ENCODE measurements at places on chromosomes 5 and 9.

DNA sequence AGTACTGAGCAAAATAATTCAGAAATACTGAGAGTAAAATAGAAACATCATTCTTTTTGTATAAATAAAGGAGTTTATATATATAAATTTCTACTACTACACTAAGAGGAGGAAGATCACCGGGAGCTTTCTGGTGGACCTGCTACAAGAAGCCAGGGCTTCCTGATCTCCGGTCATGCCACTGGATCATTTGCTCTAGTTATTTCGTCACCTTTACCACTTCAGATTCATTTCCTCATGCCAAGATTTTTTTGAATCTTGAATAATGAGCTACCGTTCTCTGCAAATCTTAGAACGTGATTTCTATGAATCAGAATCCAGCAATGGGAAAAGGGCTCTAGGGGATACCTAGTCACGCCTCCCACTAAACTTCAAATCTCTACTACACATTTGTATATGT lies 51.9 kb upstream of the TBC1D9B start:
- no peak for DNase-seq
- H3K27me3 ChIP-seq = no peaks in the 10 kb centered on the region
- no peaks in the 10 kb centered on the region for H3K4me1 ChIP-seq

GRCh38 chr9:75087289-75087823 lies 599 bp downstream of the NMRK1 start:
- peak; percentile 87 for DNase-seq
- peak overlapping the region; percentile 94 for H3K4me3 ChIP-seq
- peaks cover 51% of the 10 kb centered on the region for H3K4me1 ChIP-seq

DNA sequence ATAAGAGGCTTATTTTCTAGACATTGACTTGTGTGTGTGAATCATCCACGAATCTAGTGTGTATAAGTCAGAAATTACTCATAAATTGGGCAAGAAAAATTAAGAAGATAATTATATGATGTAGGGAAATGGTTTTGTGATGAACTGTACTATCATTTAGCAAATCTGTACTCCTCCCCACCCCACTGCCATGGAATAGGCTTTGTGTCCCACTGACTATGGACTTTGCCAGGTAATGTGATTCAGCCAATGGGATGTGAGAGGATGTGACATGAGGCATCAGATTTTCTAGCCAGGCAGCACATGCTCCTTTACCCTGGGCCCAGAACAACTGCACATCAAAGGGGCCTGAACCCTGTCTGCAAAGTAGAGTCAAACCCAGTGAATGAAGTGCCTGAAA lies 406.6 kb downstream of the CTNND2 start:
- H3K27me3 ChIP-seq = no peaks in the 10 kb centered on the region
- no peak for DNase-seq
- no peak overlapping the region for H3K27ac ChIP-seq
- H3K36me3 ChIP-seq = no peaks in the 10 kb centered on the region

GRCh38 chr9:19460243-19460642 lies 51.4 kb downstream of the ACER2 start:
- H3K4me3 ChIP-seq = no peak overlapping the region
- peaks cover 19% of the 10 kb centered on the region for H3K4me1 ChIP-seq
- no peak for DNase-seq
- H3K27ac ChIP-seq = no peak overlapping the region

DNA sequence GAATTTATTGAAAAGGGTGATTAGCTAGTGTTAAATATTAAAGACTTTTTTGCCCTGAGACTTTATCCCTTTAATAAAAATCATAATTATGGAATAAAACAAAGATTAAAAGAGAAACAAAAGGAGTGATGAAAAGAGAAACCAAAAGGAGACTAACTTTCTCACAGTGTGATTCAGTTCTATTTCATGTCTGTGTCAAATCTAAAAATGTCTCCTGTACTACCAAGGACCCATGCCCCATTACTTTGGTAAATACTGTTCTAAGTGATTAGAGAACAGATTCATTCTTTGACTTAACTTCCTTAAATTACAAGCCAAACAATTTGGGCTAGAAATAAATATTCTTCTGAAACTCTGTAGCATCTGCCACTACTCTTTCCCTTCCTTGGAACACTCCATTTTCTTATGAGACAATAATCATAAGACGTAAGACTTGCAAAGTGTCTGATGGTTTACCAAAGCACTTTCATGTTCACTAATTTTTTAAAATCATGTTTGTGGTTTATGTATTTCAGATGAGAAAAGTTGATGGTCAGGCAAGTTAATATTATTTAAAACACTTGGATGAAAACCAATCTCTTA lies 319.0 kb downstream of the EBF1 start:
- H3K27ac ChIP-seq = no peak overlapping the region
- H3K4me1 ChIP-seq = no peaks in the 10 kb centered on the region
- no peak overlapping the region for H3K4me3 ChIP-seq
- no peak for DNase-seq

GRCh38 chr5:132301344-132302271 lies 7.4 kb downstream of the SLC22A4 start:
- peaks cover 7% of the 10 kb centered on the region for H3K4me1 ChIP-seq
- H3K27me3 ChIP-seq = peaks cover 1% of the 10 kb centered on the region
- no peaks in the 10 kb centered on the region for H3K36me3 ChIP-seq
- no peak for DNase-seq
- H3K4me3 ChIP-seq = no peak overlapping the region
